Activated T-helper 17 cell treated with anti-CD3 and anti-CD28 coated beads, Interleukin-2, amount 50 U/mL, for 72 hours (primary cell): ENCODE measurements at places on chromosomes 1 and 21. TPM values are rescaled to one million over a fixed set of nuclear protein-coding genes. Genes with fewer than 3 reads are reported as not detected.

The GJB3 gene
- not detected for total RNA-seq

The NBPF6 gene
- total RNA-seq: not detected

The PTPN7 gene
- 281 TPM for total RNA-seq

The NCF2 gene
- 4.4 TPM for total RNA-seq

The LAX1 gene
- total RNA-seq: 26.9 TPM

The CDCA8 gene
- 51.2 TPM for total RNA-seq
